ENCODE measurements at places on chromosomes 5 and 9.

DNA sequence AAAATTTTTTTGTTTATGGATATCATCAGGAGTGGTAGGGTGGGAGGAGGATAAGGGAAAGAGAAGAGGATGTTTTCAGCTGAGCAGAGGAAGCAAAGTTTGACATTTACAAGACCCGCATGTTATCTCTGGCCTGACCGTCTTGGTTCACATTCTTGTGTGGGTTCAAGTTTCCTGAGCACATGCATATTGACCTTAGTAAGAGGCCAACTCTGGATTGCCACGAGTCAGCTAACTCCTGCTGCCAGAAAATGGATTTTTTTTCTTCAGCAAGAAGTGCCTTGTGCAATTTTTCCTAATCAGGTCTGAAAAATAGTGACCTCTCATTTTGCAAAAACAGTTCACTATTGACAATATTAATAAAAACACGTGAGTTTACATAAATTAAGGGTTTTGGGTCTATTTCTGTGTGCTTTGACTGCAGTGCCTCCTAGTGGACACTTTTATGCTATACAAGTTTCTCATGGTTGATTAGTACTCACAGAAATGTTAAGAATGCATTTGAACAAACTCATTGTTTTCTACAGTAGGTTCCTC lies 27.1 kb upstream of the BASP1 start:
- DNase-seq, result no peak

DNA sequence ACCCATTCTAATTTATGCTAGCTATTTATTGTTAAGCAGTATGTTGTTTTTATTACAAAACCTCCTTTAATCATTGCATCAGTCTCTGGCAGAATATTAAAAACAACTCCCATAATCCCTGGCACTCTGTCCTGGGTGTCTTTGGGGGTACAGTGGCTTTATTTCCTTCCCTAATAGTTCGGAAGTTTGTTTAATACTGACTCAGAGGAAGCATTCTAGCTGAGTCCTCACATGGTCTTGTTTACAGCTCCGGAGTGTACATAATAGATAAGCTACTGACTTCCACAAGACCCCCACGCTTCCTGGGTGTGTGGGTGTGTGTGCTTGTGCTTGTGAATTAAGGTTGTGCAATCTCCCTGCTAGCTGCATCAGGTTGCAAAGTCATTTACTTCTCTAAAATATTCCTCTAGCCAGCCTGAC lies 149.8 kb upstream of the CDKN2B start:
- DNase-seq, result no peak

DNA sequence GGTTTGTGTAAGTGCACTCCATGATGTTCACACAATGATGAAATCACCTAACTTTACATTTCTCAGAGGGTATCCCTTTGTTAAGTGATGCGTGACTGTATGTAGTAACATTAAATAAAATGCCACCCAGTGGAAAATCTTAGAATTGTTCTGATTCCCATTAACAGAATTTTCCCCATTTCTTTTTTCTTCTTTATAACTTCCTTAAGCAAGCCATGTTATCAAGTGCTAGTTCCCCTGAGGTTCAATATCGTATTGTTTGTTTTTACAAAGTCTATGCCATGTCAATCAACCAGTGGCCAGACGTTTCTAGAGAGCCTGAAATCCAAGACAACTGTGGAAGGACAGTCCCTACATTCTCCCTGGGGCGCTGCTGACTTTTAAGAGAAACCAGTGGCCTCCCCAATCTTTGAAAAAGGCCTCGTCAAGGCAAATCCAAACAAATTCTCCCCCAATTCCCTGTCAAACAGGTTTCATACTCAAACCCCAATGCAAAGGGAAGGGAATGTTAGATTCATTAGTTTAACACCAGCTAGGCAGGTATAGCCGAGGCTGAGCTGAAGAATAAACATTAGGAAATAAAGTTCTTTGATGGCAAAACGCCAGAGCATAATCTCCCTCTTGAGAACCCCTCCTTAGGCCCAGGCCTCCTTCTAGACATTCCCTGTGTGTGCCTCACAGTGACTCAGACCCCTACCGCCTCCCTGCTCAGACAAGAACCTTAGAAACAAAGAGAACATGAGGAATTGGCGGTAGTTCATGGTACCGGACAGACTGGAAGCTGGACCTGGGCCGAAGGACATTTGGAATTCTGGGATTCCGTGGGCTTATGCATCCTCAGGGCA lies 198.7 kb downstream of the GNA14 start:
- no peak for DNase-seq

DNA sequence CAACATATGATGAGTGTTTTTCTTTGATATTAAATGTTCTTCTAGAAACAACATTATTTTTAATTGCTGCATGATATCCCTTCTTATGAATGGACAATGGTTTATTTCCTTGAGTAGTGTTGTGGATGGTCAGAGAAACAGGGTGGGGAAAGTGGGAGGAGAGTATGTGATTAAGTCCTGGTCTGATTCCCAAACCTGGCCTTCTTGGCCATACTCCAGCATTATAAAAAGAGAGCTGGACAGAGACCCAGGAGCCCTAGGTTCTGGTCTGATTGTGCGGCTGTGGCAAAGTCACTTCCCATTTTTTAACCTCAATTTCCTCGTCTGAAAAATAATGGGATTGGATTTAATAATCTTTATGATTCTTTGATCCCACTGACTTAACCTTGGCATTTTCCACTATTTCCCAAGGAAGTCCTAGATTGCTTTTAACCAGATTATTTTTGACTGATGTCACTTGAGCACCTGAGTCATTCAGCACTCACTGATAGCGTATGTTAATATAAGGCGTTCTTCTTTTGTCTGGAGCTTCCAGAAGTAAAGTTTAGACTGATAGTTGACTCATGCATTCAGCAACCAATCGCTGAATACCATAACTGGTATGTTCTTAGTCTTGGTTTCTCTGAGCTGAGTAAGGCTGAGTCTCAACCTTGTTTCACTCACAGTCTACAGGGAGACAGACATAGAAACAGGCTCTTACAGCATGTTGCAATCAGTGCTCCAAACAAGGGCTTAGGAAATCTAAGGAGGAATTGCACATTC lies 26.2 kb downstream of the OSMR start:
- DNase-seq, result no peak

- no peak for DNase-seq
These were observed 55.6 kb downstream of the PTPDC1 start for GRCh38 chr9:94139672-94140417.

All from activated CD4-positive, alpha-beta T cell treated with anti-CD3 and anti-CD28 coated beads, Interleukin-2, amount 50 U/mL, for 4 hours (primary cell).